ENCODE measurements at places on chromosomes 7 and 10. TPM values are rescaled to one million over a fixed set of nuclear protein-coding genes. Genes with fewer than 3 reads are reported as not detected.

Gene ITPRID1
- total RNA-seq: not detected

Gene NUTM2E
- 0.08 TPM for total RNA-seq

Gene EBF3
- not detected for total RNA-seq

Gene ASCC1
- 6.9 TPM for total RNA-seq

Gene FAM24B
- 0.84 TPM for total RNA-seq

Gene PRKG1
- 1.4 TPM for total RNA-seq

Gene TNRC18
- 25.1 TPM for total RNA-seq

Gene SPDYE11
- not detected for total RNA-seq

Gene NKX2-3
- 0.09 TPM for total RNA-seq

DNA sequence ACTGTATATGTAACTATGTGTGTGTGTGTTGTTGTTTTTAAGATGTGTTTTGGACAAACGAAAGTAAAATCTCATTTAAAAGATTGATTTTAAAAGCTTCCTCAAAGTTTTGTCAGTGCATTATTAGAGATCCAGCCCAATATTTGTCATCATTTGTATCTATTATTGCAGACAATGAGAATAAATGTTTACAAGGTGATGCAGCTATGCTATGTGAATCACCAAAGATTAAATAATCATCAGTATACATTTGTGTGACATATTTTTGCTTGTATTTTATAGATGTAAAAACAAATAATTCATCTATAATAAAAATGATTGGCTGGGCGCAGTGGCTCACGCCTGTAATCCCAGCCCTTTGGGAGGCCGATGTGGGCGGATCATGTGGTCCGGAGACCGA is 35.3 kb upstream of the RTKN2 start:
- DNase-seq: no peak

GRCh38 chr7:30331338-30331737 is 46.9 kb downstream of the ZNRF2 start:
- DNase-seq: no peak

GRCh38 chr7:27178366-27178765 is 4.2 kb upstream of the HOXA10 start:
- no peak for DNase-seq

DNA sequence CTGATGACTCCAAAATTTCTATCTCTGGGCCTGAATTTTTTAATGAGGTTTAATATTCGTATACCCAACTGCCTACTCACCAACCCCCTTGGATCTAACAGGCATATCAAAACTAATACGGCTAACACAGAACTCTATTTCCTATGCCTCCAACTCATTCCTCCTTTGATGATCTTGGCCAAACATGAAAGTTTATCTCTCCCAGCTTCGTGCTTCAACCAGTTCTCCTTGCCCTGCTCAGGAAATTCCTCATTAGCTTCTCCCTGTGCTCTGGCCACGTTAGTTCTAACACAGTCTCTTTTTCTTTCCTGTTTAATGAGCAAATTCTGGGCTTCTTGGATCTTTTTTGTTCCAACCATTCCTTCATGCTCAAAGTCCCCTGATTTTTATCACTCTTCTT is 138.9 kb upstream of the PTN start:
- no peak for DNase-seq

- DNase-seq: no peak
Measured at GRCh38 chr10:20955355-20955893, 58.3 kb upstream of the NEBL start.

DNA sequence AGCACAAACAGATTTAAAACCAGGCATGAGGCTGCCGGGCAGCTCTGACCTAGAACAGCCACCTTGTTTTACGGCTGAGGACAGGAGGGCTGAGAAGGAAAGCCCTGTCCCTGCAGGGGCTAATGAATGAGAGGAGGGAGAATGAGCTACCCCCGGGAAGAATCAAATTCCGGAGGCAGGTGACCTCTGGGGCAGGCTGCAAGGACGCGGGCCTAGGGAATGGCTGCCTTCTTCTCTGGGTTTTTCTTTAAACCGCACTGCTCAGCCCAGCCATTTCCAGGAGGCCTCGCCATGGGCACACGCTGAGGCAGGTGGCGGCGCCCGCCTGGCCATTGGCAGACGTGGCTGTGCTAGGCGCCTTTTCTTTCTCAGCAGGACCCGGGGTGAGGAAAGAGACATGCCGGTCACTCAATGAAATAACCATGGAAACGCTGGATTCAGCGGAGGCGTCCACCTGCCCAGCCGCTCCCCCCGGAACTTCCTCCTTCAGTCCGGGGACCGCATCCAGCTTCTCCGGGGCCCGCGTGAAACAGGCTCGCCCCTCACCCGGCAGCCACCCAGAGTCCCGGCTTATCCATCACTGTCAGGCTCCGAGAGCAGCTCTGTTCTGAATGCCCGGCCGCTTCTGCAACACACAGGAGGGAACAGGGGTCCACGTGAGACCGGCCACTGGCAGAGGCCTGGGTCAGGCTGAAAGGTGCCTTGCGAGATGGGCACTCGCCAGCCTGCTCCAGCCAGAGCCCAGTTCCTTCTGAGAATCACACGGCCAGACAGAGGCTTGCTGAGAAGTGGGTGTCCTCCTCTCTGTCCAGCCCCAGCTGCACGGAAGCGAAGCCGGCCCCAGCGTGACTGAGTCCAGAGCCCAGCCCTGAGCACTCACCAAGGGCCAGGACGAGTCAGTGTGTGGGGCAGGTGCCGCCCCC is 82.1 kb downstream of the PDGFA start:
- no peak for DNase-seq

DNA sequence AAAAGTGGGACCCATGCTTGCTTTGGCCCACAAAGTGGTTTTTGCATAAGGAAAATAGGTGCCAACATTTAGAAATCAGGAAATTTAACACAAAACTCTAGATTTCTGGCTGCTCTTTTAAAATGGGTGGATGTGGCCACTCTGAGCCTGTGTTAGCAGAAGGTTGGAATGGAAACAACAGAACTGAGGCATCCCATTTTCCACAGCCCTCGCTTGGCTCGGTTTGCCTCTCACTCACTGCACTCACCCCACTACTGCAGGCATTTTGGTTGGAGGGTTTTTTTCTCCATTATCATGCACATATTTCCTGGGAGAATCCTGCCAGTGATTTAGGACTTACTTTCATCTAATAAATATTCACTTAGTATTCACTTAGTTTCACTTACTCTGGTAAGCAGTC is 178.9 kb downstream of the BICC1 start:
- DNase-seq: no peak

DNA sequence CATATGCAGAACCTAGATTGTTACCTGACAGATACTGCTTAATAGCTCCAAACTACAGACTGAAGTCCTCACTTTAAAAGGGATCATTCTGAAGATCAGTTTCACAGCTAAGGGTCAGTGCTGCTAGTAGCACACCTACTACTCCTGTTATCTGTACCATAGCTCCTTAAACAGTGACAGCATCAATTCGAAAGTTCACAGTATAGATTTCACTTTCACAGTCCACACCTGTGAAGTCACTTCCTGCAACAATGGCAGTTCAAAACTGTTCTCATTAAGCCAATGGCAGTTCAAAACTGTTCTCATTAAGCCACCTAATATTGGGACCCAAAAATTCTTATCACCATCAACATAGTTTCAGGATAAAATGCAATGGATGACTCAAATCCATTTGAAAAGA is 10.7 kb upstream of the FHIP2A start:
- DNase-seq: no peak

- no peak for DNase-seq
Measured at GRCh38 chr7:151166629-151167196, 781 bp downstream of the GBX1 start.

- DNase-seq: no peak
Measured at GRCh38 chr10:95447685-95448084, 113.5 kb downstream of the SORBS1 start.

DNA sequence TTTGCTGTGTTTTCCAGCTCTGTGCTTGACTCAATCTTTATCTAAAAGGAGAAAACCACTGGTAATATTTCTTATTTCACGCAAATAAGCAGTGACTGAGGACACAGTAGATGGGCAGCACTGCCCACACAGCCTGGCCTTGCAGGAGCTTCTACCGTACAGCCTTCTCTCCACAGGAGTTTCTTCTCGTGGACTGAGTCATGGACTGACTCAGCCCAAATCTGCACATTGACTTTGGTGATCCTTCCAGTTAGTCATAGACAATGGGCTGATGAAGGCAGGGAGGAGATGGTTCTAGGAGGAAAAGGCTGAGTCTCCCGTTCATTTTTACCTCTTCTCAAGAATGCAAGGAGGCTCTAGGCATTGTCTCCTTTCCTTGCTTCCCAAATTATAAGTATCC is 200.7 kb downstream of the RAPGEF5 start:
- no peak for DNase-seq

- no peak for DNase-seq
Measured at GRCh38 chr7:37208528-37208927, 240.1 kb downstream of the ELMO1 start.

GRCh38 chr7:100342765-100343164 is 15.2 kb upstream of the PILRB start:
- no peak for DNase-seq

DNA sequence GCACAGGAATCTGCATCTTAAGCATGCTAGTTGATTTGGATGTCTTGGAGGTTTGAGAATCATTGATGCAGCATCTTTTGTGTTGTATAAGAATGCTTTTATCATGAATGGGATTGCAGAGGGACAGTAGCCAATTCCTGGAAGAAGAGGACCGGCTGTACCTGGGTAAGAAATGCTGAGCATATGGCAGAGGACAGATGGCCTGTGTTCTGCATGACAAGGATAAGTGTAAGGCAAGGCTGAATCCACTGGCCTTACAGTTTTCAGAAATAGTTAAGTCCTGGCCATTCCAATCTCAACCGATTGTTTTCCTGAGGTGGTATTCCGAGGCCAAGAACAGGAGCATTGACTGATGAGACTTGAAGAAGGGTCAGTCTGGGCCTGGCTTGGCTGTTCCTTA is 24.4 kb upstream of the KBTBD2 start:
- DNase-seq: no peak

GRCh38 chr10:114307731-114308130 is 68.7 kb downstream of the VWA2 start:
- DNase-seq: no peak

DNA sequence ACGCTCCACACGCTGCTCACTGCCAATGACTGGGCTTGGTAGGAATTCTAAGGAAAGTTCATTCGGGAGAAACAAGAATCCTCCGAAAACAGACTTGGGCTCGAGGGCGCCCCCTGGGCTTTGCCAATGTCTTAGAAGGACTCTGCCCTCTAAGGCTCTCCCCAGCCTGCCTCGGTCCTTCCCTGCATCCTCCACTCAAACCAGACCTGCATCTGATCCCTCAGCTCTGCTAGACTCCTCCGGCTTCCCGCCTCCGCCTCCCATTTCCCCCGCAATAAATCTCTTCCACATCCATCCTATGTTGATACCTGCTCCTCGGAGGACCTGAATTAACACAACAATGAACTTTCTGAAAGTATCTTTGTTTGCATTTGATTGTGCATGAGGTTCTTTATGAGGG is 177.6 kb downstream of the PLPP4 start:
- DNase-seq: no peak
